Stromal cell of bone marrow (primary cell): ENCODE measurements at places on chromosomes 6 and 20.

GRCh38 chr6:169035385-169036240 lies 218.0 kb downstream of the THBS2 start:
- DNase-seq: peak; percentile 79

- no peak for DNase-seq
These were observed at the start of gene ZNF311 for GRCh38 chr6:29005183-29005885. Gene ZNF311 (minus strand): TSS chr6:29005315. CDS start chr6:29003954, 1,361 bp downstream.

GRCh38 chr6:111601886-111602285 lies 3.8 kb downstream of the TRAF3IP2 start:
- peak; percentile 97 for DNase-seq

DNA sequence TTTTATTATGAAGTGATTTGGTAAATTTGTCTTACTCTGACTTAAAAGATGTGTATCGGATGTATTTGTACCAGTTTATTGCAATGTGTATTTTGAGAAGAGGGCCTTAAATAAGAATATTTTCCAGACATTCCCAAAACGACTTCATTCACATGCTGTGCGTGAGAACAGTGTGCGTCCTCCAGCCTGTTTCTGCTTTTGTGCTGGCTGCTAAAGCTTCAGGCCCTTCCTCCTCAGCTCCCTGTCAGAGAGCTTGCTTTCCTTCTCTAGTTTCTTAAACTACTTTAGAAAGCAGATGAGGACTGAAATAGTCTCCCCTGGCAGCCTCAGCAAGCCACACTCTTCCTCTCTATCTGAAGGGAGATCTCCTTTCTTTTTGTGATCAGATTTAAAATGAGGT lies 157.8 kb downstream of the SAMD5 start:
- no peak for DNase-seq

DNA sequence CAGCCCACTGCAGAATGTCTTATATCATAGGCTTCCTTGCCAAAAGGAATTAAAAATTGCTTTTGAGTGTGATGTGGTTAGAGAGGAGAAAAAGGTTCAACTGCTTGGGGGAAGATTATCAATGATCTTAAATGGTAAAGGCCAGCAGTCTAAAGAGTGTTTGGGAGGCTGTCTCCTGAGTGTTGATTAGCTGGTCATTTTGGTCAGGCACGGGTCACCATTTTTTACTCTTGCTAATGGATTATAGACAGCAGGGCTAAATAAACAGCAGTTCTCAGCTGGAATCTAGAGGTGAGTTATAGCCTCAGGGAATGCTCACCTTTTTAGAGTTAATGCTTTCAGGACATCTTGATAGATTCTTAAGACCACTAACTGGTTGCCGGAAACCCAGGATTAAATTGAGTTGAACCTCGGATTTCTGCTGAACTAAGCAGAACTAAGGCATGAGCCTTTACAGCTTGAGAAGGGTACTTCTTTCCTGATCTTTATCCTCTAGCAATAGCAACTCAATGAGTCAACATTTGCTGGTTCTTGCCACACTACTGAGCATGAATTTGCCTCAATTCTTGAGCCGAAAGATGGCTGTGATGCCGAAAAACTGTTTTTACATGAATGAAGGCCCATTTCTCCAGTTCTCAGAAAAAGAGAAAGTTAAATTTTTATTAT lies 120.4 kb downstream of the LRRC1 start:
- DNase-seq: no peak

DNA sequence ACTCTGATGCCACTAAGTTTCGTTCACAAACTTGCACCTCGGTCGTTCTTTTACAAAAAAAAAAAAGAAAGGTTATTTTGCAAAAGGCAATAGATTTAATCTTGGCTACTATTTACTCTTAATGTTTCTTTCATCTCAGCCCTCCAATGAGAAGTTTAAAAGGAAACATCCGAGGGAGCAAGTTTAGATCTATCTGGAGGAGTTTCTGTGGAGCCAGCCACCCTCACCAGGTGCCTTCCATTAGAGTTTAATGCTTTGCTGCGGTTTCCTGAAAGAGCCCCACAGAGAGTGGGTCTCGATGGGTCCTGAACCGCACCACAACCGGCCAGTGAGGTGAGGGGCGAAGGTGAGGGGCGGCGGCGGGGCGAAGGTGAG lies 632 bp downstream of the PRKN start:
- DNase-seq: no peak

- peak; percentile 19 for DNase-seq
These were observed at the start of gene KHDC1 for GRCh38 chr6:73262671-73263569. Gene KHDC1 (minus strand): TSS chr6:73263196. CDS start chr6:73242517, 20,679 bp downstream.

- DNase-seq: no peak
These were observed 16.8 kb downstream of the CEP250 start for GRCh38 chr20:35472209-35472608.

DNA sequence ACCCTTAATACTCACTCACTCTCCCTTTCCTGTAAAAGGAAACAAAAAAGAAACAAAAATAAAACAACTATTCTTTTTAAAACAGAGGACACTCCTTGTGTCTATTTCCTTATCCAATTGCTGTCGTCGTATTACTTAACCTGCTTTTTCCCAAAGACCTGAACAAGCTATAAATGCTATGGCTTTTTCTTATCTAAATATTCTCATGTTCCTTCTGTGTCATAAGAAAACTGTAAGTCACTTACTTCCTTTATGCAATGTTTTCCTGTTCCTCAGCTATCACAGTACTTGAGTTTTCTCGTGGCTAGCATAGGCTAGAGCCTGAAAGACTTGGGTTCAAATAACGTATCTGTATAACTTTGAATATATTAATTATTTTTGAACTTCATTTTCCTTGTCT lies 99.2 kb downstream of the IRAK1BP1 start:
- DNase-seq: no peak

DNA sequence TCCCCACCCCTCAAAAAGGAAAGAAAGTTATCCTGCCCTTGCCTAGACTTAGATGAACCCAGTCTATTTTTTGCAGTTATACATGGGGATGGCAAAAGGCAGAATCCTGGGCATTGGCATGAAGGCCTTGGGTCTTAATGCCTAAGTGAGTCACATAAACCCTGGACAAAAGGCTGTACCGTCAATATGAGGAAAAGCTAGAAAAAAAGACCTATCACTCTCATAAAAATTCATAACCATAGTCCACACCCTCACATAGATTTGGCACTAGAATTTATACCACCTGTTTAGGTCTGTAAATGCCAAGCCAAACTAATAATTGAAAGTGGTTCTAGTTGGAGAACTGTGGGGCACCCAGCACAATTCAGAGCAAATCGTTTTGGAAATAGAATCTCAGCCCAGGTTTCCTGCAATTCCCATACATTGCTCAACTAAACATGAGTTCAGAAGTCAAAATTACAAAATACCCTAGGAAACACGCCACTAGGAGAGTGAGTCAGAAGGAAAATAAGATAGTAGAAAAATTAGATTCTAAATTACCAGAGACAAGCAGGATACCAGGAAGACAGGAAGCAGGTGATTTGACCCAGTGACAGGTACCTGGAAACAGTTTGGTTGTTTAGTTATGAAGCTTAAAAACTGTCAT lies 70.4 kb upstream of the FUCA2 start:
- DNase-seq: peak; percentile 31

GRCh38 chr6:137829641-137830083 lies 37.4 kb upstream of the TNFAIP3 start:
- no peak for DNase-seq

GRCh38 chr6:41464481-41464880 lies 81.7 kb upstream of the FOXP4 start:
- DNase-seq: no peak

DNA sequence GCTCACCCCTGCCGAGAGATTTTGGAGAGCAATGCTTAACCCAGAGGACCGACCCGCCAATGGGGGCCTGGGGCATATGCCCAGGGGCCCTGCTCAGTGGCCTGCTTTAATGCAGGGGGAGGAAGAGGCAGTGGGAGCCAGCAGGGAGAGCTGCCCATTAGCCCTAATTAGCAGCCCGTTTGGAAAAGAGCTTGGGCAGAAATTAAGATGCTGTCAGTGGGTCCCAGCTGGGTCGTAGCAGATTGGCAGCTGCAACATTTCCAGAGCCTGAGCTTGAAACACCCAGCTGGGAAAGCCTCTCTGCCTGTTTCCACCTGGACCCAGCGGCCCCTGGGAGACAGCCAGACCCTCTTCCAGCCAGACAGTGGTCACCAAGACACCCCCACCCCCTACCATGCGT lies 39.5 kb downstream of the CD40 start:
- DNase-seq: no peak

- DNase-seq: no peak
These were observed 861 bp upstream of the RALGAPA2 start for GRCh38 chr20:20713244-20713765.

- no peak for DNase-seq
These were observed 117.5 kb downstream of the SCML4 start for GRCh38 chr6:107706516-107707115.

DNA sequence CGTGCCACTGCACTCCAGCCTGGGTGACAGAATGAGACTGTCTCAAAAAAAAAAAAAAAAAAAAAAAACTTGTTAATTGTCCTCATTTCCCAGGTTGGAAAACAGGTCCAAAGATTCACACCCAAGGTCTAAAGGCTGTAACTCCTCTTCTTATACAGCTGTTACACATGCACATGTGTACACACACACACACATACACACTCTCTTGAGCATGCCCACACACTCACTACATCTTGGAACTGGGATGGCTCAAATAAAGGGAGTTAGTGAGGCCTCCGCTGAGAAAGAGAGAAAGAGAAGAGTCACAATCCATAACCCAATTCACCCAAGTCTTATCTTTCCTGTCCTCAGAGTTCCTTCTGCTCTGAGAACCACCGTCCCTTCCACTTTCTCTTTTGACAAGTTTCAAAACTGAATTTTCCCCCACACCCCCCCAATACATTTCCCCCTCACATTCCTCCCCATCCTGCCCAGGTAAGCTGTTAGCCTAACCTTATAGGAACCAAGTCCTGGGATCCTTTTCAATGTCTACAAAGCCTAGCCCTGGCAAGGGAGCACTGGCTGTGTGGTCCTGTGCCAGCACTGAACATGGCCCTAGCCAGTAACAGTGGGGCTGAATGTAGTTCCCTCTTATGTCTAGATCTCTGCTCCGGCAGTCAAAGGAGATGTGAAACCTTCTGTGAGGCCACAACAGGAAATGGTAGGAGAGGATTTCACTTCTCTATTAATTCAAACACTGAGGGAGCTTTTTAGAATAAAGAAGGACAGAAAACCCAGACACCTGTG lies 3.2 kb upstream of the HLA-DMB start:
- DNase-seq: no peak

GRCh38 chr6:122289762-122290539 lies 109.5 kb upstream of the HSF2 start:
- DNase-seq: peak; percentile 34

- no peak for DNase-seq
These were observed 56.9 kb upstream of the PRND start for GRCh38 chr20:4664691-4665360.

- no peak for DNase-seq
These were observed 25.3 kb downstream of the SYNJ2 start for GRCh38 chr6:158006821-158007570.

DNA sequence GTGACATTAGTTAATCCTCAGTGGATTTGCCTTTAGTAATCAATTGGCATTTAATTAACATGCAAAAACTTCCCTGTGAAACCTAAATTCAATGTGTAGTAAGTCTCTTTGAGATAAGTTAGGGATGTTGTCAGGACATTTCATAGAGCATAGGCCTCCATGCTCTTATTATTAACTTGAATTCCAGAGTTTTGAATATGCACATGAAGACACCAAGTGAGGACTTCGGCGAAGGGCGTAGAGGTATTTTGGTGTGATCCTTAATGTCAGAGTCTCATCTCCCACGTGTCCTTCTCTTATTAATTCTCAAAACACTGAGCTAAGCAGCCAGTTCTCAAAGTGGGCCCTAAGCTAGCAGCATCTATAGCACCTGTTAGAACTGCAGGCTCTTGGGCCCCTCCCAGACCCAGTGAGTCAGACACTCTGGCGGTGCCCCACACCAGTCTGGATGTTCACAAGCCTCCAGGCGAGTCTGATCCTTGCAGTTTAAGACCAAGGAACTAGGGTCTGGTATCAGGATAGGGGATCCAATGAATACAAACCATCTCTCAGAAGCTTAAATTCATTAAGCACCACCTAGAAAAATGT lies 292.1 kb downstream of the QKI start:
- no peak for DNase-seq

DNA sequence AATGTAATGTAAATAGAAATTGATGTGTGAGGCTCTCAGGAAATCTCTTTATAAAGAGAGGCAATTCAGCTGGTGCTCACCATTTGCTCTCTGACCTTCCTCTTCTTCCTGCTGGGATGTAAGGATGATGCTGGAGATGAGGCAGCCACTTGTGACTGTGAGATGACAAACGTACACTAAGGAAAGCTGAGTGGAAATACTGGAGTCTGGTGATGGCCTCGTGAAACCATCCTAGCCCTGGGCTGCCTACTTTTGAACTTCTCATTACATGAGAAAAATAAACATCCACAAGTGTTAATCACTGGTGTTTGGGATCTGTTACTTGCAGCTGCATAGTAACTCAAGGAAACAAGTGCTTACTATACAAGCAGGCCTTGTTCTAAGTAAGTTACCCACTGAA lies 114.9 kb upstream of the NHSL1 start:
- no peak for DNase-seq

DNA sequence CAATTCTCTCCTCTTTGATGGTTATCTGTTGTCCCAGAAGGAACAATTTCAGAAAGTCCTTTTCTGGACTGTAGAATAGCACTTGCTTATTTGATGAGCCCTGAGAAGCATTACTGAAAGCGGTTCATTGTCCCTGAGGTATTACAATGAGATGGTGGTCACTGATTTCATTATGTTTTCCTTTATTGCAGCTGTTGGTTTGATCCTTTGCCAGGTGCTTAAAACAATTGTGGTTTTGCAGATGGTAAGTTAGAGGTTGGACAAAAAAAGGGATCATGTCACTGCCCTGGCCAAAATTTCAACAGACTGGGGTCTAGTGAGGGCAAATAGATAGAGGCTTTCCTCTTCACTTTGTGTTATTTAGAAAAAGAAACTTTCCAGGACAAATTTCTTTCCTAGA lies 61.9 kb downstream of the ESR1 start:
- DNase-seq: peak; percentile 18

DNA sequence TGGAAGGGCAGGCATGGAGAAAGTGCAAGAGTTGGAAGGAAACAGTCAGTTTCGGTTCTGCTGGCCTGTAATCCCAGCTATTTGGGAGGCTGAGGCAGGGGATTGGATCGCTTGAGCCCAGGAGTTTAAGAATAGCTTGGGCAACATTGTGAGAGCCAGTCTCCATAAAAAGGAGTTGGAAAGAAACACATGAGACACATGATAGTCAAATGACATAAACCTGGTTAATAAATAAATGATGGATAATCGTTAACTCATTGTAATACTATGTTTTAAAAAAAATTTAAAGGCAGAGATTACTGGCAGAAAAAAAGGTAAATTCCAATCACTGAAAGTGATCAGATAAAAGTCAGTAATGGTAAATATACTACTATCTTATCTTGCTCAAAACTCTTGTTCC lies 37.2 kb upstream of the PHACTR1 start:
- DNase-seq: no peak
